CD4-positive, alpha-beta T cell (primary cell): ENCODE measurements at places on chromosomes 2 and 18. TPM values are rescaled to one million over a fixed set of nuclear protein-coding genes. Genes with fewer than 3 reads are reported as not detected.

DNA sequence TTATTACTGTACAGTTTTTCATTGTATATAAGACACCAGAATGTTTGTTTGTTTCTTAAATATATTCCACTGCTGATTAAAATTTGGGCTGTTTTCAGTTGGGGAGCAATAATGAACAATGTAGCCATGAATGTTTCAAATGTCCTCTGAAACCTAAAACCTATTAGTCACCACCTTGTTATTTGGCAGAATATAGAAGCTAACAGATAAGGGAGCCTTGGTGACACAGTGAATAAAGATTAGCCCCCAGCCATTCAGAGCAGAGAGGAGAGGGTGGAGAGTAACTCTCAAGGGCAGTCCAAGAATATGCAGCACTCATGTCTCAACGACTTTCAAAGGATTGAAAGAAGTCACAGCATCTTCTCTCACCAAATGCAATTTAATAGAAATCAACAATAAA is 43.1 kb upstream of the ATP8B1 start:
- no peak overlapping the region for H3K27ac ChIP-seq
- no peak overlapping the region for H3K4me3 ChIP-seq
- no peaks in the 10 kb centered on the region for H3K36me3 ChIP-seq
- H3K27me3 ChIP-seq, result no peaks in the 10 kb centered on the region
- no peaks in the 10 kb centered on the region for H3K4me1 ChIP-seq

- DNase-seq, result no peak
- peaks cover 3% of the 10 kb centered on the region for H3K36me3 ChIP-seq
- H3K4me3 ChIP-seq, result no peak overlapping the region
Measured at GRCh38 chr2:61910603-61911002, 5.1 kb downstream of the COMMD1 start.

GRCh38 chr2:47208852-47209606 is 53.9 kb upstream of the STPG4 start:
- H3K27ac ChIP-seq, result no peak overlapping the region
- no peak overlapping the region for H3K4me3 ChIP-seq
- DNase-seq, result no peak
- H3K27me3 ChIP-seq, result no peaks in the 10 kb centered on the region

DNA sequence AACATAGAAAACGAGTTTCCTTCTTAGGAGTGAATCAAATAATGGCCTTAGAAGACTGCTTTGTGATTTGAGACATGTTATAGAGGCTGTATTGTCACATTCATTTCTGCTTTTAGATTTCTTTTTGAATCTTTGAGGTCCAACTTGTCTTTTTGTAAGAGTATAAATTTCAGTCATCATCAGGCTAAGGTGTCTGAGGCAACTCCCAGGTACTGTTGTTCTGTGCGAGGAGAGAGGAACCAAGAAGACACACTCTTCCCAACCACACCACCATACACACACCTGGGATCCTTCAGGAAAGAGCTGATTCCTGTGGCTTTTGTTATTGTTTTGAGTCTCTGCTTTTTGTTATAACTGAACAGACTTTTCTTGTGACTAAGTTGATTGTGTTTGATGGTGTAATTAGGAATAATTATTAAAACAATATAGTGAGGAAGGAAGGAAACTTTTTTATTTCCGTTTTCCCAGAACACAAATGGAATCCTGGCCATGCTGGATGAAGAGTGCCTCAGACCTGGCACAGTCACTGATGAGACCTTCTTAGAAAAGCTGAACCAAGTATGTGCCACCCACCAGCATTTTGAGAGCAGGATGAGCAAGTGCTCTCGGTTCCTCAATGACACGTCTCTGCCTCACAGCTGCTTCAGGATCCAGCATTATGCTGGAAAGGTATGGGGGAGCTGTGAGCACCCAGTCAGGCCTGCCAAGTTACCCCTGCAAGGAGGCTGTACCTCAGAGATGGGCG is 140.4 kb downstream of the MYO1B start:
- no peaks in the 10 kb centered on the region for H3K36me3 ChIP-seq
- no peaks in the 10 kb centered on the region for H3K4me1 ChIP-seq
- H3K27ac ChIP-seq, result no peak overlapping the region
- no peak for DNase-seq
- no peak overlapping the region for H3K4me3 ChIP-seq

DNA sequence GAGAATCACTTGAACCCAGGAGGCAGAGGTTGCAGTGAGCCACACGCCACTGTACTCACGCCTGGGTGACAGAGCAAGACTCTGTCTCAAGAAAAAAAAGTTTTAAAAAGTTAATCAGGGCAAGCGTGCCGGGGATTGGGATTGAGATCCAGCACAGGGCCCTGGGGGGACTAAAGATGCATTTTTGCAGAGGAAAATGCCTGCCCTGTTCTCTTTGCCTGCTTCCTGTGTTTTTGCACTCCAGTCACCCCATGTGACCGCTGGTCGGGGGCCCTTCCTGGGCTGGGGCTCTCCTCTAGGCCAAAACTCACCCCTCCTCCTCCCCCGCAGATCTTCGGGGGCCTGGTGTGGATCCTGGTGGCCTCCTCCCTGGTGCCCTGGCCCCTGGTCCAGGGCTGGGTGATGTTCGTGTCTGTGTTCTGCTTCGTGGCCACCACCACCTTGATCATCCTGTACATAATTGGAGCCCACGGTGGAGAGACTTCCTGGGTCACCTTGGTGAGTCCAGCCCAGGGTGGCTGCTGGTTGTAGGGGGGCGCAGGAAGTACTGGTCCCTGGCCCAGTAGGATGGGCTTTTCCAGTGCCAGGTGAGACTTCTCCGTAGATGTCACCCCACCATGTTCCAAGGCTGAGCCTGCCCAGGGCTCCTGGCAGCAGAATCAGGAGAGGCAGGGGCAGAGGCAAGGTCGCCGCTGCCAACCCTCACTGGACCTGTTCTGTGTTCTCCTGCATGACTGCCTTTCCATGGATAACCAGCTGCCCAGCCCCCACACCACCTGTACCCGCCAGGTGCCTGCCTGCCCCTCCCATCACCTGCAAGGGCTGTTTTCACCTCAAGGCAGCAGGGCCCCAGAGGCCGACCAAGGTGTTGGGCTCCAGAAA is 22.4 kb downstream of the MAL start:
- H3K4me3 ChIP-seq, result no peak overlapping the region
- H3K4me1 ChIP-seq, result peaks cover 71% of the 10 kb centered on the region
- no peak for DNase-seq
- H3K36me3 ChIP-seq, result peaks cover 63% of the 10 kb centered on the region
- no peak overlapping the region for H3K27ac ChIP-seq

DNA sequence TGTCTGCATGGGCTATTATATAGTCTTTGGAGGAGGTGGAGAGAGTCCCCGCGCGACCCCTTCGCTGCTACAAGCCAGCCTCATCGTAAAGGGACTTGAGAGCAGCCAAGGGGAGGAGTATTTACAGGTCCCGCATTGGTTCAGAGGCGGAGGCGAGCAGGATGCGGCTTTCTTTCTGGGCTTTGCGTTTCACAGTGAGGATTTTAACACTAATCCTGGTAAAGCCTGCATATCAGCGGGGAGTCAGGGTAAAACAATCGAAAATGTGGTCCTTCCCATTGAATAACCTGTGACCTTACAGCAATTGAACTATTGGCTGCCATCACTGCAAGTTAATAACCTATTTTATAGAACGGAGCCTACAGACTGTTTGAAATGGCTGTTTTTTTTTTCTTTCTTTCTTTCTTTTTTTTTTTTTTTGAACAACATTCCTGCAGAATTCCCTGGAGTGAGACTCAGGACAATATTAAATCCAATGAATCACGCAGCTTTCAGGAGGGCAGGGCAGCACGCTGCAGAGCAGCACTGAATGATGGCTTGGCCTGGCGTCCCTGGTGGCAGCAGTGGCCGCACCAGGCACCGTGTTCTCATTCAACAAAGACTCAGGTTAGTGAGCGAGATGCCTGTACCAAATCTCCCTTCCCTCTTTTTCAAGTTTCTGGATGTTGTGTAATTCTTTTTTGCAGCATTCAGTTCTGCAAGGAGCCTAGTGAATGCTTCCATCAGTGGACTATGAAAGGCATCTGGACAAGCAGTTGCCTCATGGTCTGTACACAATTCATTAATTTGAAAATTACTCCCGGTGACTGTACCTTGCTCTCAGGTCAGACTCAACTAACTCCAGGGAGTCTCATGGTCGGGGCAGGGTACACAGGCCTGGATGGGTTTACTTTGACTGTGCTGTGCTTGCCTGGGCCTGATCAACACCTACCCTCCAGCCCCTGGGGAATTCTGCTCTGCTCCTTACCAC is 19.8 kb downstream of the SMIM21 start:
- no peaks in the 10 kb centered on the region for H3K36me3 ChIP-seq
- DNase-seq, result no peak
- H3K27me3 ChIP-seq, result no peaks in the 10 kb centered on the region
- H3K27ac ChIP-seq, result no peak overlapping the region

TRAF3IP1 gene
- 6.9 TPM for total RNA-seq

VWA3B gene
- not detected for total RNA-seq

GPR45 gene
- not detected for total RNA-seq

COLEC11 gene
- 0.47 TPM for total RNA-seq
